ENCODE measurements at places on chromosomes 11 and 22.
A peak's percentile ranks its signal among the peaks of the same experiment; 100 is the strongest.

DNA sequence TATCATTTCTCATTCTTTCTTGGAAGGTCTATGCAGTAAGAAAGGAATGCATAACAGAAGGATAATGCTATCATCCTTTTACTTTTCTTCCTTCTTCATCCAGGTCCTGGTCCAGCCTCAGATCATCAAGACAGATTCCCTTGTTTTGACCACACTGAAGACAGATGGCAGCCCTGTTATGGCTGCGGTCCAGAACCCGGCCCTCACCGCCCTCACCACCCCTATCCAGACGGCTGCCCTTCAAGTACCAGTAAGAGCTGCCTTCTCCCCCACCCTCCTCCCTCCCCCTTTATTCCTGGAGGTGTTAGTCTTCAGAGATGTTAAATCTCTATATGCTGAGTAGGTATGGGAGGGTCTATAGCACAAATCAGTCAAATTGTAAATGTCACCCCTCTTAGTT is 37.9 kb downstream of the SREBF2 start:
- DNase-seq = no peak

DNA sequence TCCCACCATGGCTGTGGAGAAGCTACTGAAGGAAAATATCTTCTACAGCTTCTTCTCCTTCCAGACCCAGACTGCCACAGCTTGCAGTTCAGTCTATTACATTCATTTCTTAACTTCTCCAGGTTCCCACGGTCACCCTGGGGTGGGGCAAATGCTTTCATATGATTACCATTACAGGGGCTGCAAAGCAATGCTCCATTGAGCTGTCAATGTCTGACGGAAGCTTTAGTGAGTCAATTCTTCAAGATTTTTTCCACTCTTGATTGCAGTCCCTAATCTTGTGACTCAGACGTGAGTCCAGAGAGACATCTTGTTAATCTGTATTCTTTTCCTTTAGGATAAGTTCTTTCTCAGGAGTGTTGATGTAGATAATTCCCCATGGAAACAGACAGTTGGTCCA is 233.4 kb upstream of the DDI1 start:
- DNase-seq = no peak

DNA sequence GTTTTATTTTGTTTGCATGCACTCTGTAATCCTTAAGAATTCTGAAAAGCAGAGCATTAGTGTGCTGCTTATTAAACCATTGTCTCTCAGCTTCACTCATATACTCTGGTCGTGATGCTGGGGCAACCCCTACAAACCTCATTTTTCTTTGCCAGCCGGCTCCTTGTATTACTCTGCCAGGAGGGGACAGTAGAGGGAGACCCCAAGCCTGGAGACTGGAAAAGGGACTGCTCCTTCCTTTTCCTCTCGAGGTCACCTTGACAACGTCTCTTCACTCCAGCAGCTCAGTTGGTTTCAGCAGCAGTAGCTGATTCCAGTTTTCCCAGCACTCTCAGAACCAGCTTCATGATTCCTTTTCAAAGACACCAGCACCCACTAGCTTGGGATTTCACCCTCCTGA is 2.8 kb upstream of the JHY start:
- DNase-seq = peak; percentile 89

DNA sequence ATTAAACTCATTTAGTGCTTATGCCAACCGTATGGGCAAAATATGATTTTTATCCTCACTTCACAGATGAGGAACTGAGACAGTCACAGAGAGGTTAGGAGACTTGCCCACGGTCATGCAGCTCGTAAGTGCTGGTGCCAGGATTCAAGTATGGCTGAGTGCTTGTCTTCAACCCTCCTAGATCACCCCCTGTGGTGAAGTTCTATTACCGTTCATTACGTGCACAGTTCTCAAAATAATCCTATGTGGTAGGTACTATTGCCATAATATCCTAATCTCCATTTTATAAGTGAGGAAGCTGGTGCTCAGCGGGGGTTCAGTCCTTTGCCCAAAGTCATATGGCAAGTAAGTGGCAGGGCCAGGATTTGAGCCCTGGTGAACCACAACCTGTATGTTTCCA is 1.5 kb downstream of the MIEF1 start:
- no peak for DNase-seq

- no peak for DNase-seq
Observed at GRCh38 chr11:122071709-122072202, 44.3 kb downstream of the BLID start.

DNA sequence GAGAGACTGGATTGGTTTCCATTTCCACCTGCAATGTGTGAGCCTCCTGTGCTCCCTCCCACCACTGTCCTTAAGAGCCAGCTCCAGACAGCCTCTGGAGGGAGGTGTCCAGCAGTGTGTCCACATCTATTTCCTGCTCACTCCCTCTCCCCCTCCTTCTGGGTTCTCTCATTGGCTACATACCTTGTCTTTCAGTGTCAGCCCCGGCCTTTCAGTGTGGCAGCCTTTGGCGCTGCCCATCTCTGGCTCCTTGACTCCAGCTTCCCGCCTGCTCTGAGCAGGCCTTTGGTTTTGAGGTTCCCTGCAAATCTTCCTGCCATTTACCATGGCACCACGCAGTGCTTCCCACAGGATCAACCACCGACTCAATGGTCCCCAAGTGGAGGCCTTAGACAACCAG is 19.0 kb upstream of the PTPRJ start:
- DNase-seq = no peak

GRCh38 chr11:86941077-86941870 is 13.9 kb downstream of the FZD4 start:
- no peak for DNase-seq

- DNase-seq = no peak
Observed at GRCh38 chr11:59182457-59183151, 10.7 kb downstream of the DTX4 start.

- DNase-seq = no peak
Observed at GRCh38 chr11:71914617-71915189, 13.7 kb downstream of the XNDC1N start.

- no peak for DNase-seq
Observed at GRCh38 chr11:69467646-69468045, 13.8 kb upstream of the LINC01488 start.

GRCh38 chr11:36061471-36061870 is 117.6 kb downstream of the LDLRAD3 start:
- DNase-seq = no peak

DNA sequence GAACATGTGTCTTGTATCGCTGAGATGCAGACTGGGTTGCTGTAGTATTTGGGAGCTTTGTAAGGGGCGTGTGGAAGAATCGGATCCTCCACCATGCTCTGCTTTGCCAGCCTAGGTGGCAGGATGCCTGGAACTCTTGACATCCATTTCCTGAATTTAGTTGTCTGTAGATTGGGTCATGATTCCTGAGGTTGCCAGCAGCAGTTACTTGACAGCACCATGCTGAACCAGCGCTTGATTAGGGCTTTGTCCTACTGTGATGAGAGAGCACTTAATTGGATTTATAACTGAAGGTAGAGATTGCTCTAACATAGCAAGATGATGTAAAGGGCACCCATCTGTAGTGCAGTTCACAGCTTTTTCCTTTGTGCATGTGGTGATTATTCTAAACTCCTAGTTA is 75.6 kb upstream of the HORMAD2 start:
- peak; percentile 63 for DNase-seq

- DNase-seq = no peak
Observed at GRCh38 chr11:128251140-128251539, 336.2 kb downstream of the ETS1 start.

GRCh38 chr11:2814751-2815150 is 70.8 kb downstream of the CDKN1C start:
- peak; percentile 10 for DNase-seq

DNA sequence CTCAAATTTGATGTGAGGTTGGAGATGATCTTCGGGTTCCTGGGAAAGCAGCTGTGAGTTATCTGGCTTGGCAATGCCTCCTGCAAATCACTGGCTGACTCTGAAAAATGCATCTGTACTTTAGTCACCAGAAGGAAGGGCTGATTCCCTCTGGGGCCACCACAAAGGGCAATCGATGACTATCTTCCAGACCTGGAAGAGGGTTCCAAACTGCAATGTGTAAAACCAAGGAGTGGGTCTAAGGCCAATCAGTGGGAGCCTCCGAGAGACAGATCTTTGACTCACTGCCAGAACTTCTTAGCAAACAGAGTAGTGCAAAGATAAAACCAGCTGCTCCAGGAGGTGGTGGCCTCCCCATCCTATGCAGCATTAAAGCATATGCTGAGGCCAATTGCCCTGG is 29.1 kb upstream of the PAK1 start:
- no peak for DNase-seq

GRCh38 chr11:117179048-117179999 is 781 bp downstream of the SIDT2 start:
- peak; percentile 17 for DNase-seq

GRCh38 chr22:49760630-49761571 is 66.8 kb downstream of the BRD1 start:
- no peak for DNase-seq

GRCh38 chr11:56846631-56847576 is 98.4 kb upstream of the OR9G4 start:
- no peak for DNase-seq

DNA sequence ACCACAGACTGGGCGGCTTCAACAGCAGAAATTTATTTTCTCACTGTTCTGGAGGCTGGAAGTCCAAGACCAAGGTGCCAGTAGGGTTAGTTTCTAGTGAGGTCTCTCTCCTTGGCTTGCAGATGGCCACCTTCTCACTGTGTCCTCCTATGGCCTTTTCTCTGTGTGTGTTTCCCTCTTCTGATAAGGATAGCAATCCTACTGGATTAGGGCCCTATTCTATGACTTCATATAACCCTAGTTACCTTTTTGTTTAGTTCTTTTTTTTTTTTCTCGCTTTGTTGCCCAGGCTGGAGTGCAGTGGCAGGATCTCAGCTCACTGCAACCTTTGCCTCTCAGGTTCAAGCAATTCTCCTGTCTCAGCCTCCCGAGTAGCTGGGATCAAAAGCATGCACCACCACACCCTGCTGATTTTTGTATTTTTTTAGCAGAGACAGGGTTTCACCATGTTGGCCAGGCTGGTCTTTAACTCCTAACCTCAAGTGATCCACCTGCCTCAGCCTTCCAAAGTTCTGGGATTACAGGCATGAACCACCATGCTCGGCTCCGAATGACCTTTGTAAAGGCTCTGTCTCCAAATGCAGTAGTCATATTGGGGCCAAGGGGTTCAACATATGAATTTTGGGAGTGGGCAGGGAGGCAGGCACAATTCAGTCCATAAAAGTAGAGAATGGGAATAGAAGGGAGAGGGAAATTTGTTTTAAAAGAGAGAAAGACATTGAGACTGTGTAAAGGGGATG is 25.5 kb upstream of the NNMT start:
- no peak for DNase-seq

DNA sequence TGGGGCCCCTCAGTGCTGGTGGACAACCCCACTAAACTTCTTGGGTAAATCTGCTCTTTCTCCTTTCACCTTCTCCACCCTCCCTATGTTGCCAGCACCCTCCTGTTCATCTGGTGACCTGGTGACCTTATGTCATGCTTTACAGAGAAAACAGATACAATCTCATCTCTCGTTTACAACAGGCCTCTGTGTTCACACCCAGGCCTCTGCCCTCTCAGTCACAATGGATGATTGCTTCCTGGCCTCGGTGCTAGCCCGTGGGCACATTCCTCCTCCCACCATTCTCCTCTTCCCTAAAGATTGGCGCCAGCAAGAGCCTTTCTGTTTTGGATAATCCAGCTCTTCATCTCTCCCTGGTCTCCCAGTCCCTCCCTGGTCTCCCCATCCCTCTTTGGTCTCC is 12.3 kb upstream of the PNPLA3 start:
- no peak for DNase-seq
